ENCODE measurements at places on chromosomes 6 and 20. TPM values are rescaled to one million over a fixed set of nuclear protein-coding genes. Genes with fewer than 3 reads are reported as not detected.

Gene VNN1
- 0.23 TPM for total RNA-seq

Gene PTCRA
- 0.55 TPM for total RNA-seq

Gene PRPH2
- 0.91 TPM for total RNA-seq

Gene CALHM4
- total RNA-seq, result not detected

Gene RPP40
- total RNA-seq, result 14.6 TPM

Gene CRISP3
- 117 TPM for total RNA-seq

Gene SLC26A8
- total RNA-seq, result 0.18 TPM
